ENCODE measurements at places on chromosomes 6 and 20.
A peak's percentile ranks its signal among the peaks of the same experiment; 100 is the strongest.

DNA sequence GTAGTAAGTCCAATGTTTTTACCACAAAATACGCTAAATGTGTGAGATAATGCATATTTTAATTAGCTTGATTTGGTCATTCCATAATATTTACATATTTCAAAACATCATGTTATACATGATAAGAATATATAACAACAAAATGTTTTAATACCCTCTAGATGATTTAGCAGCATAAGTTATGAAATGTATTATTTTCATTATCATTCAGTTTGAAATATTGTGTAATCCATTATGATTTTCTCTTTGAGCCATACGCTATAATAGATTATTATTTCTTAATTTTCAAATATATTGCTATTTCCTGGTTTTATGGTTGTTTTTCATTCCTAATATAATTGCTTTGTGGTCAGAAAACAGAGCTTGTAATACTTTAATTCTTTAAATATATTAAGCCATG is 163.3 kb upstream of the KCNQ5 start:
- DNase-seq: no peak

GRCh38 chr20:6744805-6745204 is 22.7 kb upstream of the BMP2 start:
- DNase-seq: no peak

- DNase-seq: no peak
Measured at GRCh38 chr6:32794510-32794909, 22.3 kb downstream of the HLA-DOB start.

- DNase-seq: no peak
Measured at GRCh38 chr6:148648754-148649453, 97.9 kb upstream of the UST start.

GRCh38 chr6:33207552-33208090 is 679 bp upstream of the RING1 start:
- DNase-seq: peak; percentile 49

DNA sequence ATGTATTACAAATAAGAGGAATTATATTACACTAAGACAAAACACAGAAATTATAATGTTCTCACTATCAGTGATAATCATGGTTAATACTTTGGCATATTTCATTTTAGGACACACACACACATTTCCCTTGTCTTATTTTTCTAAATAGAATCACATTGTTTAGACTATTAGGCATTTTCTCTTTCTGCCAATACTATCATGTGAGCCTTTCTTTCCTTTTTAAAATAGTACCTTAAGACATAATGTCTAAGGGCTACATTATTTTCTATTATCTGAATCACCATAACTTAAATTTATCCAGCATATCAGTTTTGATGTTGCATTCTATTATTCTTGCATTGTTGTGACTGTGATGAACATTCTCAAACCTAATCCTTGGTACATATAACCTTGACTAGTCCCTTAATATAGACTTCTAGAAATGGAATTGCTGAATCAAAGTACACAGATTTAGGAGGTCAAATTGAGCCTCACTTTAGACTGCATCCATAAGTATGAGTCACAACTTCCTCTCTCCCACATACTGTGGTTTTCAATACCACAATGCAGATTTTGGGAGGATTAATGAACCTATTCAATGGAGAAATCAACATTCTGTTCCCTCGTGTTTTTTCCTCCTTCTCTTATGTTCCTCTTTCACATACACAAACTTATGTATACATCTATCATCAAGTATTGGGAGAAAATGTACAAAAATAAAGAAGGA is 212.6 kb downstream of the MOXD1 start:
- peak; percentile 39 for DNase-seq

- DNase-seq: no peak
Measured at GRCh38 chr6:42726026-42726425, 3.6 kb upstream of the PRPH2 start.

DNA sequence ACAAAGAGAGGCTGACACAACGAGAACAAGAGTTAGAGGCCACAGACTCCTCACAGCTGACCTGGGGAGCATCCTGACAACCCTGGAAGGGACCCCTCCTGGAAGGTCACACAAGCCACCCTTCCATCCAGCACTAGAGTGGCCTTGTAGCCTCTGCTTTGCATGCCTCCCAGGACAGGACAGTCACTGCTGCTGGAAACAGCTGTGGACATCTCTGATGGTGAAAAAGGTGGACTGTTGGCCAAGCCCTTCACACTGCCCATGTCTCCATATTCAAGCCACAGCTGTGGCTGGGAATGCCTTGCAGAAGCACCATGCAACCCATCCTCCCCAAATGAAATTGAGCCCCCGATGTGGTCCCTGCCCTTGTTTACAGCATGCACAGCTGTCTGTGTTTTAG is 102.1 kb upstream of the SRSF6 start:
- no peak for DNase-seq

DNA sequence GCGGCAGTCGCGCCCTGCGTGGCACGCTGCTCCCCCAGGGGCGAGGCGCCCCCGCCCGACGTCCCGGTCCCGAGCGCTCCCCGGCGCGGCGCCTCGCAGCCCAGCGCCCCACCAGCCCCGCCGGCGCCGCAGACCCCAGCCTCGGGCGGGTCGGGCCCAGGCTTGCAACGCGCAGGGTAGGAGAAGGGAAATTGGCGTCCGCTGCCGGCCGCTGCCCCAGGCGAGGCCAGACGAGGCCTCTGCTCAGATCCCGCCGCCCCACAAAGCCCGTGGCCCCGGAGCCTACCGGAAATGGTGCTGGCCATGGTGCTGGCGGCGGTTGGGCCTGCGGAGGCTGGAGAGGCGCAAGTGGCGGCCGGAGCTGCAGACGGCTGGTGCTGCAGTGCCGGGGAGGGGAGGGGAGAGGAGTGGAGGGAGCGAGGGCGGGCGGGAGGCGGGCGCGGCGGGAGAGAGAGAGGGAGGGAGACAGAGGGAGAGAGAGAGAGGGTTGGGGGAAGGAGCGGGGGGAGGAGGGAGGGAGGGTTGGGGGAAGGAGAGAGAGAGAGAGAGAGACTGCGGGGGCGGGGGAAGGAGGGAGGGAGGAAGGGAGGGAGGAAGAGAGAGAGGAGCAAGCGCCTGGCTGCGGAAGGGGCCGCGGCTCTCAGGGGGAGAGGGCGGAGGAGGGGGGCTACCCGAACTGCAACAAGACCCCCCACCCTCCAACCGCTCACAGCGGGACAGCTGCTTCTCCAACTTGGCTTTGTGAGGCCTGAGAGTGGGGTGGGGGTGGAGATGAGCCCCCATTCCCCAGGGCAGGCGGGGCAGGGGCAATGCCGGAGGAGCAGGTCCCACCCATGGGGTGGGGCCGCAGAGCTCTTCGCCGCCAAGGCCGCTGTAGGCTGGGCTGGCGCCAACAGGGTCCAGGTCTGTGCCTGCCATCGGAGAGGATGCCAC is at the start of gene STMN3:
STMN3 (minus strand) TSS at position 384 of the 933 bp plus-strand sequence; CDS start at position 305, 79 bp downstream.
- DNase-seq: peak; percentile 84

GRCh38 chr20:50048420-50049166 is 64.4 kb downstream of the UBE2V1 start:
- peak; percentile 25 for DNase-seq

- DNase-seq: no peak
Measured at GRCh38 chr6:167920165-167920564, 77.3 kb upstream of the KIF25 start.

DNA sequence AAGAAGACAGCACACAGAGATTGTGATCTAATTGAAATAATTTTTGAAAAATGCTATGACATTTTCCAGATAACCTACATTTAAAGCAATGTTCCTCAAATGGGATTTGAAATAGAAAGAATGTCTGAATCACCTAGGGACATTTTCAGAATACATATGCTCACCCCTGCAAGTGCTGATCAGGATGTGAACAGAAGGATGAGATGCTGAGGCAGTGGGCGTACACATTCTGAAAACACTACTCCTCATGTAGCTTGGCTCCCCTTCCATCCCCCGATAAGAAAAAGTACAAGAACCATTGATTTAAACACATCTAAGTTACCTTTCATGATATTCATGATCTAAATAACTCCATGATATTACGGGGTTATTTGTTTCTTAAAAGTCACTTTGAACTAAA is 29.9 kb upstream of the HINT3 start:
- no peak for DNase-seq

GRCh38 chr6:121389419-121389818 is 46.0 kb upstream of the GJA1 start:
- DNase-seq: no peak

DNA sequence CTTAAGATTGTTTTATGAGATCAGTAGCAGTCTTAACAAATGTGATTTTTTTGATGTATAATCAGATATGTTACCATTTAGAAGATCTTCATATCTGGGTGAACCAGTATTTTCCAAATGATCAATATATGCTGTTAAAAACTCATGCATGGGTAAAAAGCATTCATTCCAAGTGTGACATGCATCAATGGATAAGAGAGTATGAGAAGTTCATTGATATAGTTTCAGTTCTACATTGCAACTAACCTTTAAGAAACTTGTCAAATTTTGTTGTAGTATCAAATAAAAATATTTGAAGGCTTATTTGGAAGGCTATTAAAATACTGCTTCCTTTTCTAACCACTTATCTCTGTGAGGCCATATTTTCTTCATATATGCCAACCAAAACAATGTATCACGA is 117.7 kb downstream of the FIG4 start:
- no peak for DNase-seq

DNA sequence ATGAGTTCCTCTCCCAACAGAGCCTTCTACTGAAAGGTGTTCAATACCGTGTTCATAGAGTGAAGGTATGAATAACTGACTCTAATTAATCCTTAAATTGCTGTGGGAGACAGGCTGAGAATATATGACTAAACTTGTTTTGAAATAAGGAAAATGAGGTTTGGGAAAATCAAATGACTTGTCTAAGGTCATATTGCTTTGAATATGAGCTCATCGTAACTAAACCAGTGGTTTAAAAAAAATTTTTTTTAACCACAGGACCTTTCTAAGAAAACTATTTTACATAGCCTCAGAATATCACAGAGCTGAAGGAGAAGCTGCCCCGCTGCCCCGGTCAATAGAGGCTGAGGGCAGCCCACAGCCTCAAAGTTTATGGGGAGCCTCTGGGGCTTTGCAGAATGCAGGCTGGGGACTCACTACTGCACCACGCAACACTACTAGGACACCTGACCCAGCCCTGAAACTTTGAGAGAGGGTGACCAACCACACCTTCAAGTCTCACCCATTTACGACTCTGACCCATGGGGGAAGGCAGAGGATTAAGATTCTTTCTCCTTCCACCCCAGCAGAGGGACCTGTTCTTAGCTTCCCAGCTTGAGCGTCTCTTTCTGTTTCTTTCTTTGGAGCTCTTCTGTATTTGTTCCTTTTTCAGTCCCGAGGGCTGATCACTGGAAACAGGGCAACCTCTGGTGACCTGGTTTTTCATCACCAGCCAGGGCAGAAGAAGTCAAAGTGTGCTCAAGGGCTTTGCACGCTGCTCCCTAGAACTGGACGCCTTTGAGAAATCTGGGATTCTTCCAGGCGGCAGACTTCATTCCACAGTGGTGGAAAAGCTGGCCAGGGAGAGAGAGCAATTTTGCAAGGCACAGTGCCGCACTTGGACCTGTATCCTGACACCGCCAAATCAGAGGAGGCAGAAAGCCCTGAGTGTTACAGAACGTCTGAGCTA is 220.2 kb downstream of the ATXN1 start:
- no peak for DNase-seq

- no peak for DNase-seq
Measured at GRCh38 chr6:107621229-107621937, 131.5 kb downstream of the SOBP start.

GRCh38 chr6:98823428-98824161 is 10.8 kb upstream of the POU3F2 start:
- no peak for DNase-seq

GRCh38 chr20:12068121-12068520 is 150.4 kb downstream of the BTBD3 start:
- DNase-seq: peak; percentile 28

GRCh38 chr20:37734228-37734985 is 40.6 kb downstream of the CTNNBL1 start:
- no peak for DNase-seq

GRCh38 chr6:5930968-5931367 is 75.8 kb downstream of the NRN1 start:
- DNase-seq: no peak

DNA sequence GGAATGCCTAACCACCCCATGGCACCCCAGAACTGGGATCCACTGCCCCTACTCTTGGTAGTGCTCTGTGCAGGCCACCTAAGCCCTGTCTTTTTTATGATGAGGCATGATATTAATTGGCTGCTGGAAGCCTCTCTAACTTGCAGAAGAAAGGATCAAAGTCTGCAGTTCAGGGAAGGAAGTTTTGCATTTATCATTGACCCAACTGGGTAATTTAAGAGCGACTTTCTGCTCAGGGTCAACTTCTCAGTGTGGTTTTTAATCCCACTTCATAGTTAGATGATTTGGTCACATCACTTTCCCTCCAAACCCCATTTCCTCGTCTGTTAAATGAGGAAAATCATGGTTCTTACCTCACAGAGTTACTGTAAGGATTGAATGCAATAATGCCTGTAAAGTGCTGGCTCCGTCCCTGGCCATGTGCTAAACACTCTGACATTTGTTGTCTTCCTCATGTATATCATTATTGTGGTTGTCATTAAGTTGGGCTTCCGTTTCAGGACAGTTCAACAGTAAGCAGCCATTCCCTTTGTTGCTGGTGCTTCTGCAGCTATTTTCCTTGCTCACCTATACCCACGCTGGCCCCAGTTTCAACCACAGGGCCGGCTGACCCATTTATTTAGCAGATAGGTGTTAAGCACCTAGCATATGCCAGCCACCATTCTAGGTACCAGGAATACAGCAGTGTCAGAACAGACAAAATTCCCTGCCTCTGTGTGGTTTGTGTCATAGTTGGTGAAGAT is 14.2 kb downstream of the E2F3 start:
- no peak for DNase-seq

- no peak for DNase-seq
Measured at GRCh38 chr20:23924751-23925150, 45.2 kb upstream of the CST5 start.

- DNase-seq: no peak
Measured at GRCh38 chr20:59972037-59972801, 14.0 kb downstream of the CDH26 start.

DNA sequence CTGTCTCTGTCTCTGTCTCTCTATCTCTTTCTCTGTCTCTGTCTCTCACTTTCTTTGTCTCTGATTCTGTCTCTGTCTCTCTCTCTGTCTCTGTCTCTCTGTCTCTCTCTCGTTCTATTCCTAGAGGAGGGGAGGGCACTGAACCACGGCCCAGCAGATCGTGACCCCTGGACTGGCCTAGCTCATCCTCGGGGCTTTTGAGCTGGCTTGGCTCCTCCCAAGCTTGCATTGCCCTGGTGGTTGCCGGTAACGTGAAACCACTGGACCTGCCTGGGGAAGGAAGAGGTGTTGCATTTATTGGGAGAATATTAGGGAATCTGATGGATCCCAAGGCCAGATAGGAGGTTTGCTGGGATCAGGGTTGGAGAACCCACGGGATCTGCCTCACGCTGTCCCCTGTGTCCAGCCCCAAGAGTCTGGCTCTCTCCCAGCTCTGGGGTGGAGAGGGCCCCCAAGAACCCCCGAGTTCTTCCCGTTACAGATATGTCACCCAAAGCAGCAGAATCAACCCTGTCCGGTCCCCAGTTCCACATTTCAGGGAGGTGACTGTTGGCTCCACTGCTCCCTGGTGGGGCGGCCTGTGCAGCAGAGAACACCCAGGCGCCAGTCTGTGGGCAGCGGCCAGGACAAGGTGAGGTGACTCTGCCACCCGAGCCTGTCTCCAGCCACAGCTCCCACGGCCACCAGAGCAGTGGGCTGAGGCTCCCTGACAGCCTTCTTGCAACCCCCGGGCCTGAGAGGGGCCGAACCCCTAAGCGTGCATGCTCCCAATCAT is 228.3 kb downstream of the TTLL2 start:
- DNase-seq: no peak

GRCh38 chr6:168158213-168158979 is 79.4 kb upstream of the FRMD1 start:
- DNase-seq: peak; percentile 14

- peak; percentile 24 for DNase-seq
Measured at GRCh38 chr20:25863536-25864325, 167.1 kb upstream of the ZNF337 start.

Data from kidney tubule cell (primary cell).